ENCODE measurements at places on chromosomes 2 and 18.

DNA sequence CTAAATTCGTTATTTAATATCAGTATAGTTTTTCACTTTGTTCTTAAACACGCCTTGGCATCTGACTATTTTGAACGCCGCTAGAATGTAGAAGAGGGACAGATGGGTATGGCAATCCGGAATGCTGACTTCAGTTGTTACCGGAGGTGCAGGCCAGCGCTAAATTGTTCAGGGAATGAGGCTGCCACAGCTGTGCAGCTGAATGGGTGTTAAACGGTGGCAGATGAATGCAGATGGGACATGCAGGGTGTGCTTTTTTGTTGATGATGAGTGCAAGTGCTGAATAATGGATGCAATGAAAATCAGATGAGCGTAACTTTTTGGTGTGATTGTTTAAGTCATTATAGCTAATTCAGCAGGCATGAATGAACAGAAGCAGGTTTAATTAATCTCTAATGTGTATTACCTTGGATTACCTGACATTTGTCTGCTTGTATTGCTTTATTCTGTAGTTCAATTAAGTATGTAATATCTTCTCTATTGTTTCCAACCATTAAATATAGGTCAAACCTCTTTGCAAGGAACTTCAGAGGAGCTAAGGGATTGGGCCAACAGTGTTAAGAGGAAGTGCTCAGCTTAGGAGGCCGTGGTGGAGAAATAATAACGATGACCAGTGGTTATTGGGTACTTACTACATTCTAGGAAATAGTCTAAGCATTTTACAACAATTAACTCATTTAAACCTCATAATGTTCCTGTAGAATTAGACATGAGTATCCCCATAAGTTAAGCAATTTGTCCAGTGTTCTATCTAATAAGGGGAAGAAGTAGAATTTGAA is 11.9 kb upstream of the CREG2 start:
- no peak for DNase-seq

DNA sequence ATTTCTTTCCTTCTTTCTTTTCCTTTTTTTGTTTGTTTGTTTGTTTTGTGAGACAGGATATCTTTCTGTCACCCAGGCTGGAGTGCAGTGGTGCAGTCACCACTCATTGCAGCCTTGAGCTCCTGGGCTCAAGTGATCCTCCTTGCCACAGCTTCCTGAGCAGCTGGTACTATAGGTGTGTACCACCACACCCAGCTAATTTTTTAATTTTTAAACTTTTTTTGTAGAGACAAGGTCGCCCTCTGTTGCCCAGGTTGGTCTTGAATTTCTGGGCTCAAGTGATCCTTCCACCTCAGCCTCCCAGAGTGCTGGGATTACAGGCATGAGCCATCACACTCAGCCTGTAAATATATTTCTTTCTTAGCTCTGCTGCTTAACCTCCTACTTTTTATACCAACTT is 83.4 kb upstream of the CYP20A1 start:
- no peak for DNase-seq

DNA sequence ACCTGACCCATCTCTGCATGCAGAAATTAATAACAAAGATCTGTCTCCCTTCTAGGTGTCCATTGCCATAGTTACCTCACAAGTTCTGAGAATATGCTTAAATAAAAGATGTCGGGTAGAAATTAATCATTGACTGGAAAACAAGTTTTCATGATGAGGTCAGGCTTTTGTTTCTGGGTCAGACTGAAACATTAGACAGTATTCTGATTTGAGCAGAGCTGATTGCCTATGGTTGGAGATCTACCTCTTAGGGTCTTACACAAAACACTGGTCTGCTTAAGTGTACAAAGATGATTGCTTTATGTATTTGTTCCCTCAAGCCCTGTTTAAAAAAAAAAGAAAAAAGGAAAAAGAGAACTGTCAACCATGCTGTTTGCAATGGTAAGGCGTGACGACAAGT is 956.4 kb downstream of the CPS1 start:
- no peak for DNase-seq

DNA sequence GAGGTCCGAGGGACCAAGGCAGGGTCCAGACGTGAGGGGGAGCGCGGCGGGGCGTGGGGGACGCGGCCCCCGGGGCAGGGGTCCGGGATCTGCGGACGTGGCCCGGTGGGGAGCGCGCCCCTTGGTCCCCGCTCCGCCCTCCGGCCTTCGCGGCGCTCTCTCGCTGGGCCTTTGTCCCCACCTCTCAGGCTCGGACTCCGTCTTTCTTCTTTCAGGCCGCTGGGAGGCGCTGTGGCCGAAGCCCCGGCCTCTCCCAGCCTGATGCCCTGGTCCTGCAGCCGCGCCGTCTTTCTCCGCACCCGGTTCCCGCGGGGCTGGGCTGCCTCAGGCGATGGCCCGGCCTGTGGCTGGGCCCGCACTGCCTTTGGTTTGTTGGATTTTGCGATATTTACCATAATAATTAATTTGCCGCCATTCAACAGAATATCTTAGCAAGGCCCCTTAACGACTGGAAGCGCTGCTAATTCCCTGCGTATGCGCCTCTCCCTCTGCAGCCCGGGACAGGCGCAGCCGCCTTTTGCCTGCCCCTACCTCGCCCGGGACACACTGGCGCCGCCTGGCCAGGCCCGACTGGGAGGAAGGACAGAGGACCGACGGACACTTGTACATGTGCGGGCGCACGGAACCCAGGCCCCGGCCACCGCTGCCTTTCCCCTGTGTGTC is 10.8 kb downstream of the SIX3 start:
- no peak for DNase-seq

Measured in esophagus squamous epithelium (tissue), 5 donors.